Activated CD4-positive, alpha-beta T cell treated with anti-CD3 and anti-CD28 coated beads, Interleukin-2, amount 10 ng/mL, durations not matched to agents 24 days and 14 days (primary cell): ENCODE measurements at places on chromosomes 5 and 9. TPM values are rescaled to one million over a fixed set of nuclear protein-coding genes. Genes with fewer than 3 reads are reported as not detected.

GRCh38 chr9:74173284-74173683 is 323.9 kb upstream of the RORB start:
- no peak for DNase-seq

DNA sequence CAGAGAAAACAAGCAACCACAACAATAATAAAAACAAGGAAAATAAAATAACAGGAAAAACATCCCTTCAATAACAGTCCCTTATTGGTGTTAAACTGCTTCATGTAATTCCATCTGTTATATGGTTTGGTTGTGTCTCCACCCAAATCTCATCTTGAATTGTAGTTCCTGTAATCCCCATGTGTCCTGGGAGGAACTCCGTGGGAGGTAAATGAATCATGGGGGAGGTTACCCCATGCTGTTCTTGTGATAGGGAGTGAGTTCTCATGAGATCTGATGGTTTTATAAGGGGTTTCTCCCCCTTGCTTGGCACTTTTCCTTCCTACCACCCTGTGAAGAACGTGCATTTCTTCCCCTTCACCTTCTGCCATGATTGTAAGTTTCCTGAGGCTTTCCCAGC is 369.8 kb downstream of the TMEM232 start:
- no peak for DNase-seq

- DNase-seq: no peak
These were observed 85.9 kb downstream of the BOD1 start for GRCh38 chr5:173530547-173530946.

- no peak for DNase-seq
These were observed 828 bp downstream of the TYRP1 start for GRCh38 chr9:12694013-12694412.

DNA sequence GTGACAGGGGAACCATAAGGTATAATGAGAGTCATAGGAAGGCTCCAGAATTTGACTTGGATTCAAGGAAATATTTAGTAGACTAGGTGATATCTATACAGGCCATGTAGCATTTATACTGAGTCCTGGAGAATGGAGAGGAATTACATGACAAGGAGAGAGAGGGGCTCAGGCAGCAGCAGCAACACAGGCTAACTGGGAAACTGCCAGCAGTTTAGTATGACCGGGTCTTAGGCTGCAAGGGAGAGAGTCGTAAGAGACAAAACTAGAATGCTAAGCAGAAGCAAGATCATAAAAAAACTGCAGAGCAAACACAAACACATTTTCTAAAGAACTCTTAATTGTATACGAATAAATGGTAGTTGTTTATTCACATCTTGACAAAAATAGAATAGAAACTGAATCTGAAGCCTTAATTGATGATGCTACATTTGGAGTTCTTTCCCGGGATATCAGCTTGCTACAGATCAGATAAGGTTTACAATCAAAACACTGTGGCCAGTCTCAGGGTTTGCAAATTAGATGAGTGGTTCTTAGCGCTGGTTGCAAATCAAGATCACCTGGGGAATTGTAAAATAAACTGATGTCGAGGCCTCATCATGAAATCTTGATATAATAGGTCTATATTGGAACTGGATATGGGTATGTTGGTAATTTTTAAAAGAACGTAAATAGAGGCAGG is 480.0 kb upstream of the C9orf72 start:
- DNase-seq: no peak

DNA sequence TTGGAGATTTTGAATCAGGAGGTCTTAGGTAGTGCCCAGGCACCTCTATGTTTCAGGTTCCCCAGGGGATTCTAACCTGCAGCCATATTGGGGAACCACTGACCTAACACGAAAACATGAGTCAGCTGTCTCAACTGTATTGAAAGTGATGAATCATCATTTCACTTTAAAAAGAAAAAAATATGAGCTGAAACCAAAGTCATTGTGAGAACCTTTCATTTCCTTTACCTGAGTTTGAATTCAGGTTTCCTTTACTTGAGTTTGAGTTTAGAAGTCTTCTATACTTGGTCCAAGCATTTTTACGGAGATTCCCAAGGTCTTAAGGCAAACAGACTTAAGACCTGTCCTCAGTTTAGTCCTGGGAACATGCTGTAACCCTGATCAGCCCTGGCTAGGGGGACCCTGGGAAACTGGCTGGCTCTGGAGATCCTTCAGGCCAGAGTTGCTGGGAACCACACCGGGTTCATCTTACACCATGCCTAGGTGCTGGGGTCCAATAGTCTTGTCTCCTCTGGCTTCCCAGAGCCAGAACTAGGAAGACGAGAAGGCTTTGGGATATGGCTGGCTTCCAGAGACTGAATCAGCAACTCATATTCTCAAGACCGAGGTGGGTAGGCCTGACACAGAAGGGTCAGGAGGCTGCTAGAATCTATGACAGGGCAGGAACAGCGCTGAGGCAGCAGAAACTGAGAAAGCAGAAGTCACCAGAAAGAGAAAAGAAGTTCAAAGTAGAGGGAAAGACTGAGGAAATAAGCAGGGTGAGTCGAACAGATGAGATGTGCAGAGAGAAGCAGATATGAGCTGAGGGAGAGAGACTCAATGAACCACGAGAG is 16.4 kb upstream of the PDCD1LG2 start:
- DNase-seq: peak; percentile 70

SH3TC2 gene
- total RNA-seq: not detected in 2 replicates

IFNK gene
- not detected in 2 replicates for total RNA-seq
